Activated naive CD8-positive, alpha-beta T cell treated with anti-CD3 and anti-CD28 coated beads for 36 hours (primary cell): ENCODE measurements at places on chromosomes 3 and 15.
A peak's percentile ranks its signal among the peaks of the same experiment; 100 is the strongest.

DNA sequence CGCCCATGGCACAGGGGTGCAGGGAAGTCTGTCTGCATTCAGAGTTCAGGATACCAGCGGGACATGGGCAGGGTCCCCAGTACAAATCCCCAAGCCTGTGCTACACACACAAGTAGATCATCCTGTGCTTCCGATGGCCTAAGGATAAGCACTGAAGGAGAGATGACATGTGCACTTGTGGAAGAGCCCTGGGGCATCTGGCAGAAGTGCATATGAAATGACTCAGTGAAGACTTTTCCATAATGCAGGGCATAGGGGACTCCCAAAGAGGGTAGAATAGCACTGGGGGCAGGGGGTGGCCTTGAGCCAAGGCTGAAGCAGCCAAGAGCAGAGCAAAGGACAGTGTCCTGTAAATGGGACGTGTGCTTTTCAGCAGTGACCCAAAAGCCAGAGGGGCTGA lies 22.9 kb downstream of the ADAMTS17 start:
- no peak for DNase-seq

- no peak for DNase-seq
These were observed 367.7 kb downstream of the MAGI1 start for GRCh38 chr3:65671004-65671403.

GRCh38 chr3:110932567-110932966 lies 139.0 kb upstream of the NECTIN3 start:
- no peak for DNase-seq

GRCh38 chr3:111571907-111572460 lies 23.2 kb downstream of the ZBED2 start:
- peak; percentile 38 for DNase-seq

DNA sequence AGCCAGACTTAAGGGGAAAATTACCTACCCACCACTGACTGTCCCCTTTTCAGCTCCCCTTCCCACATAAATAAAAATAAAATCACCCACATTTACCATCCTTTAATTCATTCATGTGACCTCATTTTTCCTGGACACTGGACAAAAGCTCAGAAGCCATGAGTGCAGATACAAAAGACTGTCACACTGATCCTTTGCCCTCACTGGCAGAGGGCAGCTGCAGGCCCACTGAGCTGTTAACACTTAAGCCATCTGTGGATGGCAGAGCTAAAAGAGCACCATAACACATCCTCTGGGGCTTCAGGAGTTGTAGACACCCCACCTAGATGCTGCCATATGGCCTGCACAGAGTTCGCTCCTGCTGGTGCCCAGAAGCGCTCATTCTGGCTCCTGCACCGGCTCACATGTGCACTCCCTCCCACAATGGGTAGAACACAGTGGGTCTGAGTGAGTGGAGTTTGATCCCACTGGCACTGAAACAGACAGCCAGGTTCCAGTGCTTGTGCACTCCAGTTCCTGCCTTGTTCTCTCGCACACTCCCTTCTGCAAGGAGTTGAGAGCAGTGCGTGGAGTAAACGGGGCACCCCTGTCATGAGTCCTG lies 38.8 kb downstream of the EDC3 start:
- no peak for DNase-seq

- no peak for DNase-seq
These were observed 96.6 kb downstream of the EFL1 start for GRCh38 chr15:82165948-82166376.

- DNase-seq: no peak
These were observed 205.8 kb downstream of the ZIC4 start for GRCh38 chr3:147200545-147200944.

- DNase-seq: no peak
These were observed 39.7 kb downstream of the ESYT3 start for GRCh38 chr3:138474163-138474562.

- DNase-seq: no peak
These were observed 72.4 kb upstream of the BBX start for GRCh38 chr3:107450254-107450893.

- peak; percentile 34 for DNase-seq
These were observed 47.0 kb upstream of the LHFPL4 start for GRCh38 chr3:9600597-9600996.

- no peak for DNase-seq
These were observed 339.8 kb downstream of the THSD4 start for GRCh38 chr15:71455107-71455506.

DNA sequence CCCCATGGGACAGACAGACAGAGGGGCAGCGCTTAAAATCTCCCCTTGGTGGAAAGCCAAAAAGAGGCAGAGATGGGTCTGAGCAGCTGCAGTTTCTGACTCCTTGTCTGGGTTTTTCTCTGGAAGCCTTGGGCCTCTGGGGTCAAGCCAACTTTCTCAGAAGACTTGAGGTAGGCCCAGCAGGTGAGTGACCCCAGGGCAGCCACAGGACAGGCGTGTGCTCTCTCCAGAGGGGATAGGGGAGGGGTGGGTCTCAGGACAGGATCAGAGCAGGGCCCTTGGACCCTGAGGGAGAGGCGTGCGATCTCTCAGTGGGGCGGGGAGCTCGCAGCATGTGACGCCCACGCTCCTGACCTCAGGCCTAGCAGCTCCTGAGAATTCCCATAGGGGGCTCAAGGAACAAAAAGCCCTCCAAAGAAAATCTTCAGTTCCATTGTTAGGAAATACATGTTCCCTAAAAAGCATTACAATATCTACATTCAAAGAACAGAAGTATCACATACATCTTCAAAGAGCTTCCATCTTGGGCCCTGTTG lies 34.6 kb upstream of the DUSP7 start:
- no peak for DNase-seq

DNA sequence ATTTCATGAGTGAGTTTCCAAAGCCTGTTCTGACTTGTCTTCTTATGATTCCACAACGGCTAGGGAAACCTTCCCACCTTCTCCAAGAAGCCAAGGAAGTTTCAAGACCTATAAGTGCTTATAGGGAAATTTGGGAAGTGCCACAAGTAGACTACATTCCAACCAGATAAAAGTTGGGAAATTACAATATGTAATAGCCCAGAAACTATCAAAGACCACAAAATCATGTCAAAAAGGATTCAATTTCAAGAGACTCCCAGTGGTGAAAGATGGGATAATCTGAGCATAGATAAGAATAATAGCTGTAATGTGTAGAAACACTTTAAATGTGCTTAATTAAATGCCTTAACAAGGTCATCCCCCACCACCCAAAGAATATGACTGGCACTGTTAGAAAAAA lies 169.2 kb upstream of the SLC2A2 start:
- no peak for DNase-seq

GRCh38 chr15:57651445-57651844 lies 55.1 kb upstream of the POLR2M start:
- DNase-seq: no peak

DNA sequence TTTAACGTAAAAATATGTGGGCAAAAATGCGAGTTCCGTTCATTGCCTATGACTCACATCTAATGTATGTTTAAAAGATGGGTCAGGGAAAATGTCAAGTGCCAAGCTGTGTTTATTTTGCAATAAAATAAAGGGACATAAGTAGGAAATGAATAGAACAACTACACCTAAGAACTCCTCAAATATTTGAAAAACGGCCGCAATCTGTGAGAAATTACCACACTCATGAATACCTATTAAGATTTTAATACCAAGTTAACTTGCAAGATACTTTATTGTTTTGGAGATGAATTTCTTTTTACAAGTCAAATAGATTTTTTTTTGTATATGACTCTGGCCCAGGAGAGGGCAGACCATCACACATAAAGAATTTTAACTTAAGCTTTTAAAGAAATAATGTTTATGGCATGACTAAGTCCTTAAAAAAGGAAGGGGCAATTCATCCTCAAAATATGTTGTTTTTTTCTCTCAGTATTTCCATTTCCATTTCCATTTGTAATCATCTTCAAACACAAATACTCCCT lies 152.7 kb downstream of the SUCNR1 start:
- no peak for DNase-seq

DNA sequence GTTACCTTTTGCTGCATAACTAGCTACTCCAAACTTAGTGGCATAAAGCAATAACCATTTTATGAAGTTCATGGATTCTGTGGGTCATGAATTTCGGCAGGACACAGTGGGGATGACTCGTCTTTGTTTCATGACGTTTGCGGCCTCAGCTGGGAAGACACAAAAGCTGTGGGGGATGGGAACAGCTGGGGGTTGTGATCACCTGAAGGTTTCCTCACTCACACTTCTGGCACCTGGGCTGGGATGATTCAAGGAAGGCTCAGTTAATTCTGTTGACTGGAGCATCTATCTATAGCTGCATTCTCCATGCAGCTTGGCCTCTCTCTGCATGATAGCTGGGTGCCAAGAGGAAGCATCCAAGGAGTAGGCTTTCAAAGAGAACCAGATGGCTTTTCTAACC lies 332.8 kb downstream of the ULK4 start:
- no peak for DNase-seq

DNA sequence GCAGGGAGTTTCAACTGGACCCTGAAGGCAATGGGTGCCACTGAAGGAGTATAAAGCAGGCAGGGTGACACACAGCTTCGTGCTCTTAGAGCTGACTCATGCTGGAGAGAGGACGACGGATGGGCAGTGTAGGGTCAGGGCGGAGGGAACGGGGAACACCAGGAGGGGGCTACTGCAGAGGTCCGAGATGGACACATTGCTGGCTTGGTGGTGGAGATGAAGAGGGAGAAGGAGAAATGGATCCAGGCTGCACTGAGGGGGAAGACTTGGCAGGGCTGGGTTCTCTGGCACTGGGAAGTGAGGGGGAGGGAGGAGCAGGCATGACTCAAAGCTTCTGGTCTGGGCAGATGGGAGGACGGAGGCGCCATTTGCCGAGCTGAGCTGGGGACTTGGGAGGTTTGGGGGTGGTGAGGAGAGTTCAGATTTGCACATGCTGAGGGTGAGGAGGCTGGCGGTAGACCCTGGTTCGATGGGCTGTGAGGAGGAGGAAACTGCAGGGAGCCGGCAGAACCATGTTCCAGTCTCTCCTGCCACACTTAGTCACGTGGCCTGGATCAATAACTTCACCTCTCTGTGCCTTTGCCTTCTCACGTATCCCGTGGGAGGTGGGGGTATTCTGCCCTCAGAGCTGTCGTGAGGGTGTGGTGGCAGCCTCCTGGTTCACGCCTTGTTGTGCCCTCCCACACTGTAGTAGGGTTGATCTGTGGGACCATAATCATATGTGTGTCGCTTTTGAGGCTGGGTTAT lies 4.6 kb upstream of the KCTD6 start:
- no peak for DNase-seq

DNA sequence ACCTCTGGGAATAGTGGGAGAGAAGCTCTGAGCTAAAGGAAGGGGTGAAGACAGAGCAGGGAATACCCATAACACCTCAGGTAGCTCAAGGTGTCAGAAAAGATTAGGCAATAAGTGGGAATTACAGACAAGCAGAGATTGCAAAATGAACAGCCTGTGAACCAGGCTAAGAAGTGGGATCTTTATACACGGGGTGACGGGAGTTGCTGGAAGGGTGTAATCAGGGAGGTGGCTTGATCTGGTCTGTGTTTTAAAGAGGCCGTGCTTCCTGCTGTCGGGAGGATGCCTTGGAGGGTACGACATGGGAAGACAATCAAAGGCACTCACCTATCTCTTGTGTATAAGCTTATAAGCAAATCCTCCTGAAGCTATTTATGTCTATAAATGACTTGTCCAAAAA lies 216.3 kb downstream of the CLSTN2 start:
- DNase-seq: no peak

- DNase-seq: no peak
These were observed 490.2 kb downstream of the IGSF11 start for GRCh38 chr3:118544458-118544857.

GRCh38 chr15:65796610-65797078 lies 4.6 kb upstream of the DENND4A start:
- DNase-seq: no peak

DNA sequence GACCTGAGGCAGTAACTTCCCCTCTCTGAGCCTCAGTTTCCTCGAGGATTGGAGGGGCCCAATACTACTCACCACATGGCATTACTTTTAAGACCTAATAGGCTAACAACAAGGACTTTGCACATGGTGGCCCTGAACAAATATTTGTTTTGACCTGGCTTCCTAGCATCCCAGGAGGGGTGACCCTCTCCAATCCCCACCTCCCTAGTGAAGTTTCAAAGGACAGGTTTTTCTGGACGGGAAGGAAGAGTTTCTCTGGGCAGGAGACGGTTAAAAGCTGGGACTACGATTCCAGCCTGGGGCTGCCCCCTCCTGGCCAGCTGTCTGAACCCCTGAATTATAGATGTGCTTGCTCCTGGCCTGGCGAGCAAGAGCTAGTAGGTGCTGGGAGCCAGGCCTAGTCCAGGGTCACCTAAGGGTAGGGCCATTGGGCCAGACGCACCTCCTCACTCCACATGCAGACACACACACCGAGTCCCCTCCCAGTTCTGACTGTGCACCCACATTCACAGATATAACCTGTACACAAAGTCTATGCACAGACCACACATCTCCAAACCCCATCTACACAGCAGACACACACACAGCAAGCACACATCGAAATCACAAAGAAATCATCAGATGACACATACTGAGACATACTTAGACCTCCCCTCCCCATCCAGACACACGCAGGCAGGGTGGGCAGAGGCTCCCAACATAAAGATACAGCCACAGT lies 2.7 kb upstream of the ISL2 start:
- DNase-seq: no peak

DNA sequence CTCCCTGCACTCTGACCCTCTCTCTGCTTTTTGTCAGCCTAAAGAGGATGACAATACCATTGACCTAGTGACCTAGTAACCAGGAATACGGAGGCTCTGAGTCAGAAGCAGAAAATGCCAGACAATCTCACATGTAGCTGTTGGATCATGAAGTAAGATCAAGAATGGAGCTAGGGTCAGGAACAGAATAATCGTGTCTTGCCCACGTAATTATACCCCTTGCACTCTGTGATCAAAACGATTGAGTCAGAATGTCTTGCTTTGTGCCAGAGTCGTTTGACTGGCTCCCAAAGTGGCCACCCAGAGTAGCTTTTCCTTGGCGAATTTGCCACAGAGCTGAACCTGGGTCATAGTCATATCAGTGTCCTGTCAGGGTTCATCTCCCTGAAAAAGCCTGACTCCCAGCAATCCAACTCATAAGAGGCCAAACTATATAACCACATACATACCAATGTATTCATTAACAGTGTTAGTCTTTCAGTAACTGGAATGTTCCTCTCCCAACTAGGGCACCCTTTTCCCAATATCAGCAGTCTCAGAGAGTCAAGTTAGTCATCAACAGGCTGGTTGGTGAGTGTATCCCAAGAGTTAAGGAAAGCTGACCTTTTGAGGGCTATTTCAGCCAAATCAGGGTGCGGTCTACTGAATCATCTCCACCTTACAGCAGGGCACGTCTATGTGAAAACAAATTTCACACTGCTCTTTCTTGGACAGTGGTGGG lies 5.0 kb upstream of the CDV3 start:
- no peak for DNase-seq
